ENCODE measurements at places on chromosomes 16 and 17.

GRCh38 chr17:78345172-78345571, 14.7 kb downstream of the SOCS3 start:
- no peak for ATAC-seq

GRCh38 chr17:17124341-17124740, 81.8 kb downstream of the PLD6 start:
- ATAC-seq: no peak

DNA sequence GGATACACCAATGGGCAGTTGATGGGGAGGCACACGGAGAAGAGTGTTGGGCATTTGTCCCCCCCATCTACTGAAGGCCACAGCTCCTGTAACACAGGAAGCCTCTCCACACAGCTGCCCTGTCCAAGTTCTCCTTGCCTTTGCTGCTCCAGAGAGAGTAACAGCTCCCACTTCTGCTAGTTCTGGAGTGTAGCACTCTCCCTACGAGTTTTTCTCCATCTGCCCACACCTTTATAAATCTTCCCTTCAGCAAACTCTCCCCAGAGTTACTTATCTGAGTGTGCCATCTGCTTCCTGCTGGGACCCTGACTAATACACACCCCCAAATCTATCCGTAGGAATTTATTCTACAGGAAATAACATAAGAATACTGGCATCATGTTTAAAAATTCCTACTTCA, 42.6 kb upstream of the ERN1 start:
- ATAC-seq: no peak

DNA sequence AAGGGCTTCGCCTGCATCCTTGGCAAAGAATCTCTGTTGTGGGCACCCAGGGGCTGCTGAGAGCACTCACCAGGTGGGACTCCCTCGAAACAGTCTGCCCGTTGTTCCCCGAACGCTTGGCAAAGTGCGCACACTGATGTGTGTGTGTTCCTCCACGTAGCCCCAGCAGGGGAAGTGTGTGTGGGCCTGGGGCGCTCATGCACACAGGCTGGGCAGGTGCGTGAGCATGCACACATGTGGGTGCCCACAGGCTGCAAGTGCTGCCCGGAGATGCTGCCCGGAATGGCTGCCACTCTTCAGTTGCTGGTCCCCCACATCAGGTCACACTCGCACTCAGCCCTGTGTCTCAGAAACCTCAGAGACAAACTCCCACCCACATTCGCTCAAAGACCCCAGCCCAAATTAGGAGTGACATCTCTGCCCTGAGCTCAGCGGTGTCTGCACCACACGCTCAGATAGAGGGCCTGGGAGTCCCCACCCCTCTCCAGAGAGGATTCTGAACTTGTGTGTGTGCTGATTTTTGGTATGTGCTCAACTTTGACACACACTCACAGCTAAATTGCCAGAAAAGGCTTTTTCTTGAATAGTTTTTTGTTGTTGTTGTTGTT, 119.4 kb downstream of the MGAT5B start:
- no peak for ATAC-seq

DNA sequence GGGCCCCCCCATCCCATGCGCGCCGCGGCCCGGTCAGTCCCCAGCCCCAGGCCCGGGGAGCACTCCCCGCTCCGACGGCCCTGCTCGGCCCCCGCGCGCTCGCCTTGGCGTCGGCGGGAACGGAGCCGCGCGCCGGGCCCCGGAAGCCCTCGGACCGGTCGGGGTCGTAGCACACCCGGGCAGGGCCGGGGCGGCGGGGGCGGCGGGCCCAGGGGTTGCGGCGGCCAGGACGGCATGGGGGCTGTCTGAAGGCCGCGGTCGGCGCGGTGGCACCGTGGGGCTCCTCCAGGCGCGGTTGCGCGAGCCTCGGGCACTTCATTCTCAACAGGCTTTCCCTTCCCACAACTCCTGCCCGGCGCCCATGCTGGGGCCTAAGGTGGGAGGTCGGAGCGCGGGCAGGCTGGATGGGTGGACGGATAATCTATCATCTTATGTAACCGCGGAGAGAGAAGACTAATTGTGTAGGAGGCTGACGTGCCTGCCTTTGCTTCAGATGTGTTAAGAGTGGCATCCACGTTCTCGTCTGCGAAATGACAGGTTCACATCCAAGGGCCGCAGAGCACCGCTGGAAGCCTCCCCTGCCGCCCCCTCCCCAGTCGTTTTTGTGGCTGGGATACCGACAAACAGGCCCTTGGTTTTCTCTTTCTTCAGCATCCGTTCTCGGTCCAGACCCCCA, 708 bp downstream of the BAIAP2 start:
- ATAC-seq: peak; percentile 15

DNA sequence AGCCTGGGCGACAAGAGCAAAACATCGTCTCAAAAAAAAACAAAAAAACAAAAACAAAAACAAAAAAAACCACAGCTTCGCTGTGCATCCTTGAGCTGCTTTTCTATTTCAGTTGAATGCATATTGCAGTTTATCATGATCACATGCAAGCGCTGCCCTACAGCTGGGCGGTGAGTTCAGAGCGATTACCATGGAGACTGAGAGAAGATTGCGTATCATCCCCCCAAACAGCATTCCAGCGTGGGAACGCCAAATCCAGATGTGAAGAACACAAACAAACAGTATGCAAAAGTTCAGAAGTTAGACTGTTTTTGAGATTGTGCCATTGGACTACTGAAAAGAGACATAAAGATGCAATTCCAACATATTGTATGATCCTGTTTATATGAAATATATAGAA, 15.1 kb upstream of the SLC52A1 start:
- no peak for ATAC-seq

- peak; percentile 37 for ATAC-seq
Measured at GRCh38 chr17:56834380-56835263, 671 bp downstream of the DGKE start.

GRCh38 chr17:2898255-2898926, 102.2 kb downstream of the RAP1GAP2 start:
- no peak for ATAC-seq

- peak; percentile 100 for ATAC-seq
Measured at GRCh38 chr16:89256651-89257254, 39.2 kb downstream of the ZNF778 start.

- no peak for ATAC-seq
Measured at GRCh38 chr17:83103200-83103942, 24.0 kb downstream of the METRNL start.

DNA sequence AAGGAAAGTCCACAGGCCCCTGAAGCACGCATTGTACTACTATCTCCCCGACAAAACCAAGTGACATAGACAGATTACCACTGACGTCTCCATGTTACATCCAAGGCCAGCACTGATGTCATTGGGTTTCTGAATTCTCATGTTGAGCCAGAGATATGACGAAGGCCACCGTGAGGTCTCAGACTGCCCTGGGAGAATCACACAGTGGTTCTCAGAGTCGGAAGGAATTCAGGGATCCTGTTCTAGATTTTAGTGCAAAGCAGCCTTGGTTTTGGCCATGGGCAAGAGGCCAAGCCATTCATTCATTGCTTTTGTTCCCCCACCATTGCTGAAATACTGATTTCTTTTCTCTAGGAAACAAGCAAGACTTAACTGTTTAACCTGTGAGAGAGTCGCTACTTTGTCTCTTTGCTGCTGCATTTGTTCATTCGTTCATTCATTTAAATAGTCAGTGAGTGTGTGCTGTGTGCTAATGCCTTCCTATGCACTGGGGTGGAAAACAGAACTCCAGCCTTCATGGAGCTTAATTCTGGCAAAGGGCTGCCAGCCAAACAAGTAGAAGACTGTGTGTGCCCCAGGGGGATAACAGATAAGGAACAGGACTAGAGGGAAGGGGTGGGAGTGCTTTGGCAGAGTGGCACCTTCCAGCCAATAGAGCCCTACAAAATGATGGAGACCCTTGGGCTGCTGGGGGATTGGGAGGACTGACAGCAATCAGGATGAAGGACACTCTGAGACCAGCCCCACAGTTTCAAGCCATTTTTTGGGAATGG, 222.3 kb downstream of the MSI2 start:
- no peak for ATAC-seq

GRCh38 chr16:66844342-66845079, at the start of gene CA7:
CA7 (plus strand) TSS chr16:66844414; CDS start chr16:66844488, 74 bp downstream.
- no peak for ATAC-seq

- no peak for ATAC-seq
Measured at GRCh38 chr17:45258981-45259380, 2.9 kb downstream of the SPATA32 start.

- peak; percentile 70 for ATAC-seq
Measured at GRCh38 chr16:72530434-72530833, 358.5 kb upstream of the PMFBP1 start.

GRCh38 chr17:79813297-79814126, 16.6 kb upstream of the CBX8 start:
- ATAC-seq: no peak

DNA sequence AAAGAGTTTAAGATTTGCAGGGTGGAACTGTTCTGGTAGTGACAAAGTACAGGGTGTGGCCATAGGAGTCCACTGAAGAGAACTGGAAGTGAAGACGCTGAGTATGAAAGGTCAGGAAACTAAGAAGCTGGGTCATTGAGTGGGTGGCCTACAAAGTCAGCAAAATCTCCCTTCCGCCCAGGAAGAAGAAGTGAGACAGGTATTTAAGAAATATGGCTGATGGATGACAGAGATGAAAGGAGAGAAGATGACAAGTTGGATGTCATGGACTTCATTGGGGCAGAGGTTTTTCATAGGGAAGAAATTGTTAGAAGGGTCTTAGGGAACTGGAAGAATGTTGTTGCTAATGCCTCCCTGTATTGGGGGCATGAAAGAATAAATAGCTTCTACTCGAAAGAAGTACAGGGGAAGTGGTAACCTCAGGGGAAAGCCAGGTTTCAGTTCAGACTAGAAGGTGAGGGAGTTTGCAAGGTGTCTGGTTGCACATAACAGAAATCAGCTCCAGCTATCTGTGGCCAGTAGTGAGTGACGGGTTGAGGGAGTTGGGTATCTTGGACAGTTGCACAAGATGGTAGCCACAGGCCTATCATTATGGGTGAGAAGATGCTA, 33.6 kb upstream of the MED13 start:
- peak; percentile 80 for ATAC-seq

DNA sequence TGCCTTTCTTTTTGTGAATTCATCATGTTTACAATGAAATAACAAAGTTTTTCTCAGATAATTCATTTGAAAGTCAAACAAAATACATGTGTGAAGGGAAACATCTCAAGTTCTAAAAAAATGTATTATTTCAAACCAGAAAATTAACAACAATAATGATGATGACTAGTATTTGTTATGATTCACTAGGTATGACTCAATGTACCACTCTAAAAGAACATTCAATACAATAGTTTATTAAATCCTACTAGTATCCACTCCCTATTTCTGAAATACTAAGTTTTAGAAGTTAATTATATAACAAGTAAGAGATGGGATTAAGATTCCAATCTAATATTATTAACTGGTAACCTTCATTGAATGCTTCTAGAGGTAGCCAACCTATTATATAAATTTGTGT, 1444.8 kb upstream of the CDH8 start:
- ATAC-seq: no peak

DNA sequence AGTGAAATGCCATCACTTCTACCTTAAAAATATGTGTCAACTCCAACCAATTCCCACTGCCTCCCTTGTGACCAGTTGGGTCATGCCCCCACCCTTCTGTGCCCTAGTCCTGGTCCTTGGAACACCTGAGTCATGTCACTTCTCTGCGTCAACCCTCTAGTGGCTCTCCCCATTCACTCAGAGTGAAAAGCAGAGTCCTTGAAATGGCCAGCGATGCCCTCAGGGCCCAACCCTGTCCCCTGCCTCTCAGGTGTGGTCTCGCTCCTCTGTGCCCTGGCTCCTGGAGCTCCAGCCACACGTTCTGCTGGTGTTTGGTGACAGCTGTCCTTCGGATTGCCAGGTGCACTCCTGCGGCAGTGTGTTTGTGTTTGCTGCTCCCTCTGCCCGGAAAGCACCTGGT, 89.2 kb downstream of the SPECC1 start:
- no peak for ATAC-seq

- ATAC-seq: peak; percentile 74
Measured at GRCh38 chr16:27253526-27253930, 15.0 kb downstream of the NSMCE1 start.

- ATAC-seq: no peak
Measured at GRCh38 chr17:68676856-68677255, 75.7 kb upstream of the FAM20A start.

- ATAC-seq: no peak
Measured at GRCh38 chr16:66487580-66488275, 60.6 kb downstream of the BEAN1 start.

DNA sequence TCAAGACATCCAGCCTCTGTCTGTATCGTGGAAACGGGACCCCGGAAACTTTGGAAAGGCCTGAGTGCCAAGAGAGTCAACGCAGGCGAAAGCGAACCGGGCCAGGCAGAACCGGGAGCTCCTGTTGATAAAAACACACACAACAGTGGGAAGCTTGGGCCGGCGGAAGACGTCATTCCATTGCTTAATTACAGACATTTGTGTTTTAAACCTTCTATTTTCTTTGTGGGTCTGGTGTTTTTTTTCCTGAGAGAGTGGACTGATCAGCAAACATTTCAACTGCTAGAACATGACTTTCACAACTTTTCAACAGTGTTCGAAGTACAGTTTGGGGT, 878 bp upstream of the RNF157 start:
- ATAC-seq: no peak

- ATAC-seq: no peak
Measured at GRCh38 chr16:23564575-23565363, 7.2 kb downstream of the UBFD1 start.

DNA sequence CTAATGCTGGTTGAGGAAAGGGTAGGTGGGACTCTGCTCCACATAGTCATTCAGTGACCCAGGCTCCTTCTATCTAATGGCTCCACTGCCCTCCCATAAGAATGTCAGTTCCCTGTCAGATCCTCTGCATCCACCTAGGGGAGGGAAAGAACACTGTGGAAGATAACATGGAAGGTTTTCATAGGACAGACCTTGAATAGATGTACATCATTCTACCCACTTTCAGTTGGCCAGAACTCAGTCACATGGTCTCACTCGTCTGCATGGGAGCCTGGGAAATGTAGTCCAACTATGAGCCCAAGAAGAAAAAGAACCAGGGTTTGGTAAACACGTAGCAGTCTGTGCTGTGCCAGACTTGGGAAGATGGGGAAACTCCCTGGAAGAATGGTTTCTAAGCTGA, 27.1 kb upstream of the SCNN1B start:
- no peak for ATAC-seq

DNA sequence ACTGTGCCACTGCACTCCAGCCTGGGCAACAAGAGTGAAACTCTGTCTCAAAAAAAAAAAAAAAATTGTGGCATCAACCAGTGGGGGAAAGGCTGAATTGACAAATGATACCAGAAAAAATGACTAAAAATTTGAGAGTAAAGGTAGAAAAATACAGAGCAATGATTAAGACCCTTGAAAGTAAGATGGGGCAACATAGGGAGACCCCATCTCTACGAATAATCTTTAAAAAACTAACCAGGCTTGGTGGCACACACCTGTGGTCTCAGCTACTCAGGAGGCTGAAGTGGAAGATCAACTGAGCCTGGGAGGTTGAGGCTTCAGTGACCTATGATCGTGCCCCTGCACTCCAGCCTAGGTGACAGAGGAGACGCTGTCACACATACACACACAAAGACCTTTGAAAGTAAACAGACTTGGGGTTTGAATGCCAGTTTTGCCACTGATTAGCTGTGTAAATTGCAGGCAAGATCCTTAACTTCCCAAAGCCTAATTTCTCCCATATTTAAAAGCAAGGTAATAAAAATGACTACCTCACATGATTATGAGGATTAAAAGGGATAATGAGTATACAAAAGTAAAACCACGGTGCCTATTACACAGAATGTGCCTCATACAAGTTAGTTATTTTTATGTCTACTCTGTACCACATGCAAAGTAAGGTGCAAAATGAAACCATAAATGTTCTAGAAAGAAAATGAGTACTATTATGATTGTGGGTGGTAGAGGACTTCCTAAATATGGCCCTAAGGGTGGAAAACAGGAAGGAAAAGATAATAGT, 21.7 kb upstream of the PAFAH1B1 start:
- peak; percentile 83 for ATAC-seq
